ENCODE measurements at places on chromosomes 2 and 18.

DNA sequence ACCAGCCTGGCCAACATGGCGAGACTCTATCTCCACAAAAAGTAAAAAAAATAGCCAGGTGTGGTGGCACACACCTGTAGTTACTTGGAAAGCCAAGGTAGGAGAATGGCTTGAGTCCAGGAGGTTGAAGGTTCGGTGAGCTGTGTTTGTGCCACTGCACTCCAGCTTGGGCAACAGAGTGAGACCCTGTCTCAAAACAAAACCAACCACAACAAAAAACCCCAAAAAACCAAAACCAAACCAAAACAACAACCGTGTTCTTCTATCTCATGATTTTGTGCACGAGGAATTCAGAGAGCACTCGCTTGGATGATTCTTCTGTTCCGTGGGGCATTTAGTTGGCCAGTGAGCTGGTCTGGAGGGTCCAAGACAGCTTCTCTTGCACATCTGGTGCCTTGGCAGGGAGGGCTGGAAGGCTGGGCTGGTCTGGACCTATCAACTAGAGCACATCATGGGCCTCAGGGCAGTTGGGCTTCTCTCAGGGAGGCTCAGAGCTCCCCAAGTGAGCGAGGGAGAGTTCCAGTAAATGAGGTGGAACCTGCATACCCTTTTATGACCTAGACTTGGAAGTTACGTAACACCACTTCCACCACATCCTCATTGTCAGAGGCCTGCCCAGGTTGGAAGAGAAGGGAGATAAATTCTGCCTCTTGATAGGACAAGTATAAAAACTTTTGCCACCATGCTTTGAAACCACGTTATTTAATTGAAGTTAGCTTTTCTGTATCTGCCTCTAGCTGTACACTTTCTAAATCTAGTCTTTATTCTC is 25.2 kb downstream of the SIX2 start:
- no peak for DNase-seq

- no peak for DNase-seq
Observed at GRCh38 chr2:154425994-154426393, 272.5 kb upstream of the KCNJ3 start.

GRCh38 chr18:44887227-44887631 is 206.5 kb downstream of the SETBP1 start:
- no peak for DNase-seq

- no peak for DNase-seq
Observed at GRCh38 chr2:237752761-237753165, 45.8 kb upstream of the RBM44 start.

- no peak for DNase-seq
Observed at GRCh38 chr2:144830543-144830942, 310.6 kb upstream of the ZEB2 start.

GRCh38 chr2:44389895-44390294 is 28.1 kb downstream of the CAMKMT start:
- no peak for DNase-seq

DNA sequence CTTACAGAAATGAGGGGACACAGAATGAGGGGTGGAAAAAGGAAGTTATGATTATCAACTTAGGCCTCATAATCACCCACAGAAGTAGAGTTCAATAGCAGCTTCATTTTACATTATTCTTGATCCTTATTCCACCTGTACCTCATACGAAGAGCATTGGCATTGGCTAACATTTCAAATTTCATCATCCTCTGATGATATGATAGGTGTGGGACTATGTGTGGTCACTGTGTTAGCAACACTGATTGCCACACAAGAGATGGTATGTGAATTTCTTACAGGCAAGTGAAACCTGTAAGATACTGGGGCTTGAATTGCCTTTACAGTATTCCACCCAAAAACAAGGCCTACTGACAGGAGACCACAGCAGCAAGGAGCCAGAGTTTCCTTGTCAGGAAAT is 14.0 kb upstream of the HAT1 start:
- DNase-seq = no peak

- DNase-seq = no peak
Observed at GRCh38 chr2:68912732-68913131, 40.0 kb downstream of the GKN2 start.

GRCh38 chr2:63792530-63792929 is 49.2 kb upstream of the UGP2 start:
- DNase-seq = no peak

- no peak for DNase-seq
Observed at GRCh38 chr18:55252053-55252675, 292.9 kb upstream of the CCDC68 start.

DNA sequence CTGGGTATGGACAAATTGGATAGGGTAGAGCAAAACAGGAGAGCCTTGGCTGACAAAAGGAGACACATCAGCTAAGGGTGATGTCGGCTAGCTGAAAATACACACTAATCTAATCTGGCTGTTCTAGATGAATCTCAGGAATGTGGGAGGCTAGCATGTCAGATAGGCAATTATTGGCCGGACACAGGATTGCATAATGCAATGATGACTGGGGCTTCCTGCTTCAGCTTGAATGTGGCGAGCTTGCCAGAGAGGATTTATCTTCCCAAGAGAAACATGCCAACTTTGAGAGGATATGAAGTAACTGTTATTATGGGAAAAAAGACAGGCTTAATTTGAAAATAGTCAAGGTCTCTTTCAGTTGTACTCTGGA is 102.4 kb downstream of the TRIB2 start:
- no peak for DNase-seq

DNA sequence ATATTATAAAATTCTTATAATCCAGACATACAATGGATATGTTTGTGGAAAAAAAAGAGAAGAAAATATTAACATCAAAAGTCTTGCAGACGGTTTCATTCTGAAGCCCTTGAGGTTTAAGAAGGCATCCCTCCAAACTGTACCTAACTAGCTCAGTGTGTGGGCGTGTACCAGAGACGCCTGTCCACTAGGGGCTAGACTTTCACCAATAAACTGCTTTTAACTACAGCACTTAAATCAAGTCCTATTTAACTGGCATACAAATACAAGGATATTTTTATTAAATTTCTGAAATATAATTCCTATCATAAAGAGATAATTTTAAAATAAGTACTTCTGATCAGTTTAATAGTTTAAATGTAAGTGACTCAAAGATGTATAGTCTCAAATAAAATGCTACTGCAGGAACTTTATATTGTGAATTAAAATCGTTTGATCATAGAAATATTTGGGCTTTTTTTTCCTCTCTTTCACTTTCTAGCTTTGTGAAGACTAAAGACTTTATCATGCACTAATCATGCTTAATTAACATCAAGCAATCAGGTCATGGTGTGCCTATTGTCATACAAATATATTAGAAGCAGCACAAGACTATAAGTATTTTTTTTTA is 437.7 kb downstream of the SATB2 start:
- DNase-seq = peak; percentile 32

- DNase-seq = no peak
Observed at GRCh38 chr2:28035816-28036215, 145.3 kb downstream of the BABAM2 start.

DNA sequence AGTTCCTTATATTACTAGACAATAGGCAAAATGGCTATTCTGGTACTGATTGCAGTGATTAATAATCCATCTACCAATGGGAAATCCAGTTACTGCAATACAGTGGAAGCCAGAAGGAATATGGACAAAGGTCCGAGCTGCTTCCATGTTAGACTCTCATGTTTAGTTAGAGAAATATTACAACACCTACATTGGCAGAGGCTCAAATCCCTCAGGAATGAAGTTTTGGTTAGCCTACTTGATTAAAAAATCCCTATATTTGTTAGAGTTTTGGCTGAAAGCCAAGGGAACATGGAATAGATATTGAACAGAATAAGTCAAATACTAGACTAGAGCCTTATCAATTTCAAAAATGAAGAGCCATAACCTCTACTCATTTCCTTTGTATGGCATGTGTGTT is 48.5 kb downstream of the ARL6IP6 start:
- DNase-seq = no peak

DNA sequence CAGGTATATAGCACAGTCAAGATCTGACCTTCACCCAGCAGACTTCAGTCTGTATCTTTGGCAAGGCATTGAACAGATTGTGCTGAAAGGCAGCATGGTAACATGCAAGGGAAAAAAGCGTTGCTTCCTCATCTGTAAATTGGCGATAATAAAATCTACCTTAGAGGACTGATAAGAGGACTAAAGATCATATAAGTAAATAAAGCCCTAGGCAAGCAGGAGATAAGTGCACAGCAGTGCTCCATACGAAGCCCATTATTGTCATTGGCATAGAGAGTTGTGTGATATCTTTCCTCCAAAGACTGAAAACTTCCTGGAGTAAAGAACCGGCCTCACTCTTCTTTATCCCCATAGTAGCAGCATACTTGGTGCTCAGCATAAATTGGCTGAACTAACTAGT is 162.6 kb downstream of the ANKRD44 start:
- no peak for DNase-seq

- DNase-seq = no peak
Observed at GRCh38 chr18:53772293-53772692, 452.2 kb downstream of the MBD2 start.

- no peak for DNase-seq
Observed at GRCh38 chr18:56112013-56112749, 524.2 kb upstream of the TCF4 start.

- no peak for DNase-seq
Observed at GRCh38 chr18:7561909-7562460, 5.1 kb upstream of the PTPRM start.

DNA sequence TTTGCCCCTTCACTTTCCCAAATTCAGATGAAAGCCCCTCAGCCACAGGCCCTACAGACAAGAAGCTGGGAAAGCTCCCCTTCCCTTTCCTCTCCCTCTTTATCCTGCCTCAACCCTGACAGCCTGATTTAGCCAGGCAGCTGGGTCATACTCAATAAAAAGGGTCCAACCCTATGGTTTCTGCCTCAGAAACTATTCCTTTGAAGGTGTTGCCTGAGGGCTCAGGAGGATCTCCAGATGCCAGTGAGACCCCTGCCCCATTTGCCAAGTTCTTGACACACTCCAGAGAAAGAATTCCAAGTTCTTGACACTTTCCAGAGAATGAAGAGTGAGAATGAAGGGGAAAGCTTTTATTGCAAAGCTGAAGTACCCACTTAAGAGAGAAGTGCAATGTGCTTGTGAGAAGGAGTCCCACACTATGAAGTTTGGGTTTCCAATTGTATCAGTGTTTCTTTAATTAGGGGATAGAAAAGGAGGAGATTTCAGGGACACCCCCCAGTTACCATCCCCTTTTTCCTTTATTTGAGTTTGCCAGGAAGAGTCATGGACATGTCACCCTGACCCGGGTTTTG is 576.2 kb downstream of the METTL4 start:
- no peak for DNase-seq

DNA sequence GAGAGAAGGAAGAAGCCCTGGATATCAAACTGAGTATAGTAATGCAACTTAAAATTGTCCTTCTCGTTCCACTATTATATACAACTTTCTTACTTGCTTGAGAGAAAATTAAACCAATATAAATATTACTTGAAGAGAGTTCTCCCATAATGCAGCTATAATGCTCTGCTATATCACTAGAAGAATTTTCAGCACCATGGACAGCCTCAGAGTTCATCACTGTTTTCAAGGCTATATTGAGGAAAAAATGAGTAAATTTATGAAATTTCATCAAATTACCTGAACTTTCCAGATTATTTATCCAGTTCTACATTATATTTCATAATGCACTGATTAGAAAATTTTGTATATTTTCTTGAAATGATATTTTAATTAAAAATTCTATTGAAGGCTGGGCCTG is 1053.5 kb upstream of the FAM98A start:
- DNase-seq = no peak

DNA sequence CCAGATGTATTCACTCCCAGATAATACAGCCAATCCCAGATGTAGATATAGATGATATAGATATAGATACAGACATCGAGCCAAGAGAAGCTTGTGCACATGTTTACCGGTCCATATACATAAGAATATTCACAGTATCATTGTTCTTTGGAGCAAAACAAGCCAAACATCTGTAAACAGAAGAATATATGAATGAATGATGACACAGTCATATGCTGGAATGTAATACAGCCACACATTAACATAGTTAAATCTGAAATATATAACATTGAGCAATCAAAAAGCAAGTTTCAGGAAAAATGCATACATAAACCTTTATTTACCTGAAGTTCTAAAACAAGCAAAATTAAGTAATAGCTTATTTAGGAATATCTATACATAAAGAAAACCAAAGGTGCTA is 182.5 kb downstream of the TXNL1 start:
- DNase-seq = no peak

DNA sequence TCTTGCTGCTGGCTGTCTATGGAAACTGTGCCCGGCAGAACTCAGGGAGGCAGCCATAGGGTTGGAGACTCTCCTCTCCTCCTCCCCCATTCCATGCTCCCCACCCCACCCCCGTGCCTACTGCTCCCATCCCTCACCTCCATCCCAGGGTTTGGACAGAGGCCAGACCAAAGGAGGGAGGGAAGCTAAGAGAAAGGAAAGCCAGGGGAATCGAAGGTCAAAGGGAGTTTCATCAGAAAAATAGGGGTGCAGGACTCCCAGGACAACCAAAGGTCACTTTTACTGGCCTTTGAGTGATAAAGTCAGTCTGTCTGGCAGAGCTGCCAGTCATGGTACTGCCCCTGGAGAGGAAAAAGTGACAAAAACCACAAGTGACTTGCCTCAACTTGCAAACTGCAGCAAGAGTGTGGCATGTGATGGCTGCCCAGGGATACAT is 187.3 kb upstream of the CTAGE1 start:
- no peak for DNase-seq

DNA sequence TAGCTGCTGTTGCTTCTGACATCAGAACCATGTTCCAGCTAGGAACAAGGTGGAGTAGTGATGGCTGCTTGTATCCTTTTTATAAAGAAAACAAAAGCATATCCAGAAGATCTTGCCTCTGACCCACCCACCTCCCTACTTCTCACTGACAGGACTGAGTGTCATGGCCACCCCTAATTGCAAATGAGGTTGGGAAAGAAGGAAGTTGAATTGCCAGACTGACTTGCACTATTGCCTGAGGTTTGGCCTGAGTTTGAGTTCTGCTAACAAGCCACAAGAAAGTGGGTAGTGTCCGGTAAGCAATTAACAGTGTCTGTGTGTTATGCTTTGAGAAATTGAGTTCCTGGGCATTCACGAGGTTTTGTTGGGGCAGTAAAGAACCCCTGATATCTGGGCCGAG is 22.8 kb downstream of the SGPP2 start:
- no peak for DNase-seq

Data from WTC11 (cell line).